Left renal cortex interstitium (tissue), 4 donors: ENCODE measurements at places on chromosomes 2 and 18.

DNA sequence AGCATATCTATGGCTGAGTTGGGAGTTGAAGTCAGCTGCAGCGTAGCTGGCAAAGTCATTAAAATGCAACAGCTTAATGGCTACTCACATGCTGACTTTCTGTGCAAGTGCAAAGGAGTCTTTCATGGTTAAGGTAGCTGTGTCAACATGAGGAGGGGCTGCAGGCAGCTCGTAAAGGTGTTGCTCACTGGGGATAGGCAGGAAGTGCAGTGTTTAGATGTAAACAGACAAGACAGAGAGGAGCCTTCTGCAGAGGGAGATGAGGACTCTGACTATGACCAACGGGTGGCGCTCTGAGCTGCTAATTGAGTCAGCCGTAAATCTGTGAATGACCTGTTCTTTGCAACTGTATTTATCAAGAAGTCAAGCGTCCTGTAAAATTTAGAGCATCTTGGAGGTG is 22.3 kb upstream of the CAVIN2 start:
- DNase-seq = no peak

DNA sequence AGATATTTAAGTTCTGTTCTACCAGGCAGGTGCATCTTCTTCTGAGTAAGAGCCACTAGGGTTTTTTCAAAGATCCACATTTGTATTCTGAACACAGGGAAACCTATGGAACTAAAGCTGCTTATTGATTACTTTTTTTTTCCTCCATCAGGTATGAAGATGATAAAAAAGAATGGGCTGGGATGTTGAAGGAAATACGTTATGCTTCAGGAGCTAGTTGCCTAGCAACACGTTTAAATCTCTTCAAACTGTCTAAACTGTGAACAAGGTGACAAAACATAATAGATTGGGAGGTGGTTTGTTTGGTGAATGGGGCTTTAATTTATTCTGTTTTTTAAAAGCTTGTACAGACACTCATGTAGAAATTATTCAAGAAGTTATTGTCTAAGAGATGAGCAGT is 15.9 kb downstream of the KLHL41 start:
- DNase-seq = no peak

DNA sequence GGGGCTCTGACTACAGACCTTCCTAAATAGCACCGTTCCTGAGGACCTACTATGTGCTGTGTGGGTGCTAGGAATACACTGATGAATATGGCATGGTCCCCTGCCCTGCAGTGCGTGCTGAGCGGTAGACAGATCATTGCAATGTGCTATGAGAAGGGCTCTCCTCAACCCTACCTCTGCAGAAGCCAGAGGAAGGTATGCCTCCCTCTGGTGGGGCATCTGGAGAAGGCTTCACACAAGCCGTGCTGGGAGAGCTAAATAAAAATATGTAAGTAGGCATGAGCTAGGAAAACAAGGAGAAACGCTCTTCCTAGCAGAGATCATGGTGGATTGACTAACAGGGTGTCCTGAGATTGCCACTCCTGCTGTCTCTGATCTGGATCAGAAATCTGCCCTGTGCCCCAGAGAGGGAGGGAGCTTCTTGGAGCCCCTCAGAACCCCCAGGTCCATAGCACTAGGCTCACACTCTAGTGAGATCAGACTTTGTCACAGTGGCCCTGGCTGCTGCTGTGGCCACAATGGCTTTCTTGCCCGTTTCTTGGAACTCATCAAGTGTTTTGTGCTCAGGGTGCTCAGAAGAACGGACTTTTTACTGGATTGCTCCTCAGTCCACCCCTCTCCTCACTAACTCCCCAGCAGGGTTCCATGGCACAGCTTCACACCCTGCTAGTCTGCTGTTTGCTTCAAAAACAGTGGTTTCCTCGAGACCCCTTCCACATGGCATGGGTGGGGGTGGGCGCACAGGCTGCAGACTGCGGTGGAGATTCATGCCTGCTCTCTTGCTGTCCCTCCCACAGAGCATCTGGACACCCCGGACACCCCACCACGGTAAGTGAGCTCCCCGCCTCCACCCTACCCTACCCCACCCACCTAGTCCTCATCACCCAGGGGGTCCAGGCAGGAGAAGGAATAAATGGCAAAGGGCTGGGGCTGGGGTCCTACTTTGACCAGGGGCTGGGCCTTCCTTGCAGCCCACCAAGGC is 14.2 kb downstream of the SIGLEC15 start:
- no peak for DNase-seq

DNA sequence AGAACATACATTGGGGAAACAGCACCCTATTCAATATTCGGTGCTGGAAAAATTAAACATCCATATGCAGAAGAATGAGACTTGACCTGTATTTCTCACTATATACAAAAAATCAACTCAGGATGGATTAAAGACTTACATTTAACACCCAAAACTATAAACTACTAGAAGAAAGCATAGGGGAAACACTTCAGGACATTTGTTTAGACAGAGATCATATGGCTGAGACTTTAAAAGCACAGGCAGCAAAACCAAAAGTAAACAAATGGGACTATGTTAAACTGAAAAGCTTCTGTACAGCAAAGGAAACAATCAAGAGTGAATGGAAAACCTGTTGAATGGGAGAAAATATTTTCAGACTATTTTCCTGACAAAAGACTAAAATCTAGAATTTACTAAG is 1694.1 kb upstream of the CELF4 start:
- no peak for DNase-seq

DNA sequence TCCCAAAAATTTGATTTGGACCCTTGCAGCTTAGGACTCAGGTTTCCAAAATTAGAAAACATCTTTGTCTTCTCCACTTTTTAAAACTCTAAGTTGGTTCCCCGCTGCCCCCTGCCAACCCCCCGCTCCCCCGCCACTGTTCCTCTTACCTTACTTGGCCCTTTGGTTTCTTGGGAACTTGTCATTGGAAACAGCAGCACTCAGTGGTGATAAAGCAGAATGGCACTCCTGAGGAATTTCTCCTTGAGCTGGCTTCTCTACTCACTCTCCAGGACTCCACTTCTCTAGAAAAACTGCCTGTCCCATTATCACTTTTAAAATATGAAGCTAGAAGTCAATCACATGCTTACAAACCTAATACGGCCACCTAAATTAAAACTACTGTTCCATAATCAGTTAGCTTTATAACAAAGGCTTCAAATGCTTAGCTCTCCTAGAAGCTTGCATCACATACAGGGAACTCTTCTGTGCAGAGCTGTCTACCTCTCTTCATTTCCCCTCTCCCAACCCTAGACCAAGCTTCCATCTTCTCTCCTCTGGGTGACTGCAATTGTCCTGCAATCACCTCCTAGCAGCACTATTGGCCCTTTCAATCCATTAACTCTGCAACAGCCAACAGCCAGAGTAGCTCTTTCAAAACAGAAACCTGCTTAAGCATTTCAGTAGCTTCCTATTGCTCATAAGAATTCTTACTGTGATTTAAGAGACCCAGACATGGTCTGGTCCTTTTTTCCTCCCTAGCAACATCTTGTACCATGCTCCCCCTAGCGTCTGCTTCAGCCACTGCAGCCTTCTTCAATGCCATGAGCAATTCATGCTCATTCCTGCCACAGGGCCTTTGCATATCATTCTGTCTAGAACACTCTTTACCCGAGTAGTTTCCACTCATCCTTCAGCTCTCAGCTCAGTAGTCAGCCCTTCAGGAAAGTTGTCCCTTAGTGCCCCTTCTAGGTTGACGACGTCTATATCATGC is 15.2 kb upstream of the PLEKHM3 start:
- DNase-seq = no peak

DNA sequence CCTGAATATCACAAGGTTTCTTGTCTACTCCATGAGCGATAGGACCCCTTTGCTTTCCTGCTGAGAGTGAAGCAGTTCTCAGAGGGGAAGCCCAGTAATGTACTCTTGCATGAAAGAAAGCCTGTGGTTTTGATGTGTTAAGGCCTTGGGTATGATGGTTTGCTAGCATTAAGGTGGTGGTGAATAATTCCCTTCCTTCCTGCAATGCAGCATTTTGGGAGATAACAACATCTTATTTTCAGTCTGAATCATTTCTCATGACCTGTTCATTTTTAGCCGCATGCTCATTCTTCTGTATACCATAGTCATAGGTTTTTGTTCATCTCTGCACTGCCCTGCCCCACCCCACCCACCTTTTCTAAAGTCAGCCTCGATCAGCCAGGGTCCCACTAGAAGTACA is 66.2 kb downstream of the HNMT start:
- no peak for DNase-seq

GRCh38 chr2:232454630-232455029 is 1.3 kb upstream of the ALPI start:
- no peak for DNase-seq

GRCh38 chr2:155377266-155377680 is 678.8 kb downstream of the KCNJ3 start:
- no peak for DNase-seq

DNA sequence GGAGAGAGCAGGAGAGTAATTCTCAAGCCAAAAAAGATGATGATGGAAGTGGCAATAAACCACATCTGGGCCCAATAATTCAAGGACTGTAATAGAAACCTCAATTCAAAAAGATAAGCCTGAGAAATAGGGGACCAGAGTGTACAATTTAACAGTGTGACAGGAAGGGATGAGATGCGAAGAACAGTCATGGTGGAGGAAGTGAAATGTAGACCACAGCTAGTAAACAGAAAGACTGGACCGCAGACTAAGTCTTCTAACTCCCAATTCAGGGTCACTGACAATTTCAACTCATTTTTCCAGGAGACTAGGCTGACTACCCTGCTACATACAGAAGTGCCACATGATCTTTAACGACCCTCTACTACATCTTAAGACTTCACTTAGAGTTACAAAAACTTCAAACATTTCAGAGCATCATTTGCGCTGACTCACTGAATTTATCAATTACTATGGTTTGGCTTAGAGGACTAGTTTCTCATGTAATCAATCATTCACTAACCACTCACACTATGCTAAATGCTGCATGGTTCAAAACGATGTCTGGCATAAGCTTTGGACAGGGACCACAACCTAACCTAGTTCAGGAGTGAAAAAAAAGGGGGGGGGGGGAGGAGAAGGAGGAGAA is 9.0 kb downstream of the CUL3 start:
- no peak for DNase-seq

GRCh38 chr2:55161295-55162210 is 70.5 kb downstream of the CLHC1 start:
- no peak for DNase-seq

DNA sequence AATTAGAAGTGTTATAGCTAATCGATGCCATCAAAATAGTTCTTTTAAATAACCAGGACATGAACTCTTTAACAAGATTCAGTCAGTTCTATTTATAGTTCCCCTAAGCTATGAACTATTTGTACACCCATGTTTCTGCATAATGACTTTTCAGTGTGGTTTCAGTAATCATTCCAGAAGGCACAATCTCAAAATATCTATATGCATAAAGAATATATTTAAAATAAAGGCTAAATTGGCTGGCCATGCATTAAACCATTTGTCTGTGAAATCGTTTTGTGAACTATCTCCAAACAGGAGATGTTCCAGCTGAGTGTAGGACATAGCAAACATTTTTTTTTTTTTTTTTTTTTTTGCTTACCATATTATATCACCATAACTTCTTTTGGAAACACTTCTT is 719.3 kb downstream of the PLCL1 start:
- DNase-seq = no peak

DNA sequence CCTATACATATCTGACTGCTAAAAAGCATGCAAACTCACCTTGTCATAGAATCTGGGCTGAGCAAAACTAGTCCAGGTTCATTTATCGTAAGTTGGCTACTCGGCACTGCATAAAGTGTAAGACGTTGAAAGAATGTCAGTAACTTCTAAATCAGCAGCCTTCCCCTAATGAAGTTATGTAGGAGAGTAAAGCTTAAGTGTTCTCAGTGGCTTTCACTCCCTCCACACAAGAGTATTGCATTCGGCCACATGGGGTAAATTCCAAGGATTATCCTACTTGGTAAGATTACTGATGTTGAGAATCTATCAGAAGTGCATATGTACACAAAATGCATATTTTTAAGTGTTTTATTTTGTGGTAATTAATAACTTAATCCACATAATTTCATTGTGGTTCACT is 130.1 kb downstream of the LCLAT1 start:
- DNase-seq = no peak

- DNase-seq = no peak
Measured at GRCh38 chr2:226548732-226549131, 250.9 kb downstream of the IRS1 start.

DNA sequence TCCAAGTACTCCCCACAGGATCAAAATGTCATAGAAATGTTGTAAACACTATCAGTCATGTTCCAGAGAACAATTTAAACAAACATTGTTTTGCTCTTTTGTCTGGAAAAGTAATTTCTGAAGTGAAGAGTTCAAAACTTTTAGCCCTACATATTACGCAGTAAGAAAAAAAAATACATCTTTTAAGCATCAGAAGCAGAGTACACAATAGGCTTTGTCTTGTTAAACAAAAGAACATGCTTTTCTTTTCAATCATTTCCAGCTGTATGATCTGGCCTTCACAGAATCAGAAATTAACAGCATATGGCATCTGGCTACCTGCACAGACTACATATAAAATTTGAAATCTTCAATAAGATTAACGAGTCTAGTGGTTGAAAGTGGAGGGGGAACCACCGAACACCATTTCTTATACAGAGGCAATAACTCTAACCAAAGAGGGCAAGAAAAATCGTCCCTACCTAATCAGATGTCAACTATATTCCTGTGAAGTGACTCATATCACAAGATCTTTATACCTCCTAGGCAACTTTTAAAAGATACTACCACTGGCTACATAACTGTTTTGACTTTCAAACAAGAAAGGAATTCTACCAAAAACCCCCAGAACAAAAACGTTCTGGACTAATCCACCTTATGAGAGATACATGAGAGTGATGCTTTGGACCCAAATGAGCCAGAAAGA is 149.3 kb downstream of the EXOC6B start:
- no peak for DNase-seq

DNA sequence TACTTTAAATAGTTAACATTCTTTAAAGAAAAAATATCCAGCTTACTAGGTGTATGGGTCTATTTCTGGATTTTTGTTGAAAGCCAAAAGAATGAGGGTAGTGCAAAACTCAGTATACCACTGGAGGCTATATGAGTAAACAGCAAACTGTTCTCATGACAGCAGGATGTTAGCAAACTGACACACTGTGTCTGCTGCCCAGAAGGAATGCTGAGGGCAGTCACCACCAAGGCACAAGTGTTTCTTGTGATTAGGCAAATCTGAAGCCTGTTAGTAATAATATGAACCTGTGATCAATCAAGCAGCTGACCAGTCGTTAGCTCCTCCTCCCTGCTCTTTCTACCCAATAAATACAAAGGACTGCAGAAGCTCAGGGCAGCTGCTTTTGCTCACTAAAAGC is 50.5 kb upstream of the SULT1C3 start:
- DNase-seq = no peak
